Fibroblast of upper back skin (primary cell): ENCODE measurements at places on chromosomes 16 and 17.

DNA sequence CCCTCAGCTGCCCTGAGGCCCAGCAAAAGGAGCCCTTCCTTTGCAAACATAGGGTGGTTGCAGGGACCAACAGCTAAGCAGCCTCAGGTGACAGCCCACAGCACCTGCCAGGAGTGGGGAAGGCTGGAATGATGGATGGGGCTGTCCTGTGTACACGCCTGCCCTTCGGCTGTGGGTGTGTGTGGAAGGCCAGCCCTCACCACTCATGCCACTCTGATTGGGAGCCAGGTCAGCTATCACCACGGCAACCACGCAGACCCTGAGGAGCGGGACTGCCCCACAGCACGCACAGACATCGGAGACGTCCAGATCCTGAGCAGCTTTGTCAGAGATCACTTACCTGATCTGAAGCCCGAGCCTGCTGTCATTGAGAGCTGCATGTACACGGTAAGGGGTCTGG is 11.9 kb downstream of the PIPOX start:
- DNase-seq, result no peak

- DNase-seq, result no peak
Measured at GRCh38 chr17:59327981-59328290, 3.5 kb upstream of the YPEL2 start.

DNA sequence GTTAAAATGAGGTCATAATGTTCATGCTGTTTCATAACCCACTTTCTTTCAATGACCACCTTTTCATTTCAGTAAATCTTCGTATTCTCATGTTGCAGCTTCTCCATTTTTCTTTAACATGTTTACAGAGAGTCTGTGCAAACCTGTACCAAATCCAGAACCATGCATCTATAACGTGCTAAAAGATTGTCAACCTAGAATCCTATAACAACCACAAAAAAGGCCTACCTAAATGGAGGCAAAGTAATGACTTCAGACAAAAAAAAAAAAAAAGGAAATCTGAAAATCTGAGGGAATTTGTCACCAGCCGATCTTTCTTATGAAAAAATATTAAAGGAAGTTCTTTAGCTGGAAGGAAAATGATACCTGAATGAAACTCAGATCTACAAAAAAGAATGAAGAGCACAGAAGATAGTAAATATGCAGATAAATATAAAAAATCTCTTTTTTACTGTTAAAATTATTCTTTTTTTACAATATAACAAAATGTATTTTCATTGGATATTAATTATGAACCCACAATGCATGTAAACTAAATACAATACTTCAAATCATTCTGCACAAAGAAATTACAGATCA is 1.4 kb upstream of the SLFN11 start:
- no peak for DNase-seq

DNA sequence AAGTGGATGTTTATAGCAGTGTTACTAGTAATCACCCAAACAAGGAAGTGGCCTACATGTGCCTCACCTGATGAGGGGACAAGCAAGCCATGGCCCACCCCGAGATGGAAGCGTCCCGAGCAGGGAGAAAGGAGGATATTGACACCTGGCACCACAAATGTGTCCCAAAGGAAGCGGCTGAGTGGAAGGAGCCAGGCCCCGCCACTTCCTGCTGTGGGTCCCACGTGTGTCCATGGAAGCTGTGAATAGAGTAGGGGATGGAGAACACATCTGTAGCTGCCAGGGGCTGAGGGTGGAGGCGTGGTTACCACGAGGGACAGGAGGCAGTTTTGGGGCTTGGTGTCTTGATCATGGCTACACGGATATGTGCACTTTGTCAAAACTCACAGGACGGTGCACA is 49.2 kb downstream of the KCNJ12 start:
- DNase-seq, result no peak

DNA sequence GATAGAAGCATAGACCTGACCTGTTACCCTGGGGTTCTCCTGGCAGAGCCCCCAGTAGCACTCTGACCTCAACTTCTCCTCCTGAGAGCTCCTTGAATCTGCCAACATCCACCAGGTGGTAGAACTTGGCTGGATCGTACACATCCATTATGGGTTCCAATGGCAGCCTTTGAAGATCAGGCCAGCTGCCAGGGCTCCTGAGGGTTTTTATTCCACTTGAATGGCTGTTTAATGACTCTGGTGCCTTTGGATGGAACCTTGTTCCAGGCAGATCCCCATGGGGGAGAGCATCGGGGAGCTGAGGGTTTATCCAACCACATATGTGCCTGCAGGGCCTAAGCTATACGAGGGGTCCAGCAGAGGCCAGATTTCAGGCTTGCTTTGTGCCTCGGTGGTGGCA is 47.1 kb upstream of the CLEC19A start:
- DNase-seq, result no peak

GRCh38 chr16:29990034-29990433 is 5.4 kb downstream of the HIRIP3 start:
- DNase-seq, result no peak

DNA sequence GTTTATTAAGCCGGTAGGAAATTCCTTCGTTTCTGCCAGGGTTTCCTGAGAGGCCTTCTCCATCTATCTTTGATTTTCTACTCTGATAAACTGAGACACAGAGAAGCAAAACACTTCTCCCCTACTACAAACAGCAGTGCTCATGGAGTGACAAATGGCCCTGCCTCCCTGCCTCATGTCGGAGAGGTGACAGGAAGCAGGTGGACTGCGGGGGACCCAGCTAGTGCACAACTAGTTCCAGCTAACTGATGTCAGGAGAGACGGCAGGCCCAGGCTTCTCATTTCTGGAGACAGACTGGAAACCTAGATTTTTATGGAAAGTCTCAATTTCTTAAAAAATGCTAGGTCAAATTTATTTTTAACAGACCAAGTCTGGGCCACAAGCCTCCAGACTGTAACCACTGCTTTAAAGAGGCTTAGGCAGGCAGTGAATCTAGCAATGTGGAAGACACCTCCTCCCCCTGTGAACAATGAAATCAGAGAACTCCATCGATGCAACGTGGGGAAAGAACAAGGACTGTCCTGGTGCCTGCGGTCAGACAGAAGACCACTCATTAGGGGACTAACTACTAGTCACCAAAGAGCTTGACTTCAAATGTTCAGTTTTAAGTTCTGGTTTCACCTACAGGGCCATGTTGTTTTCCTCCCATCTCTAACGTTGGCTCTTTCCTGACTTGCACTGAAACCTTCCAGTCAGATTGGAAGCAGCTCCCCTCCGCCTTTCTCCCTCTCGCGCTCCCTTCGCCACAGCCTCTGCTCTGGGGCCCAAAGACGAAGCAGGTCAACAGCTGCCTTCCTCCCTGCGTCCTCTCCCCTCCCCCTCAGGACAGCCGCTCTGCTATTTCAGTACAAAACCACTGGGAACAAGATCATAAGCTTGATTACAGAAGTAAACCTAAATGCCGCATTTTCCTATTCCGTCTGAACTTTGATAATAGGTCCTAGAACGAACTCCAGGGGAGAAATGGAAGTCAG is 17.6 kb downstream of the GTF3C1 start:
- no peak for DNase-seq

DNA sequence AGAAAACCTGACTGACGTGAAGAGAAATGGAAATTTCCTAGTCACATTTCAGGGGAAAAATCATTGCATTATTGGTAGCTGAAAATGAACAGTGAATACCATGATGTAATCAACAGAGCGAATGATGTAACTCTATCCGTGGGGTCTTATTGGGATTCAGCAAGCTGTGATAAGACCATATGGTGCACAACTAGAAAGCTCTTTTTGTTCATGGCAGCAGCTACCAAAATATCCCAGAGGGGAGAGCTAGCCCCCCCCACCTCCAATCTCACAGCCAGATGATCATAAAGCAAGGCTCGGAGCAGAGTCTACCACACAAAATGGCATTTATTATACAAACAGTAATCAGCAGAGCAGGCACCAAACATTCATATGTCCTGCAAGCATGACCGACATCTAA is 22.2 kb upstream of the DNAH17 start:
- peak; percentile 67 for DNase-seq

DNA sequence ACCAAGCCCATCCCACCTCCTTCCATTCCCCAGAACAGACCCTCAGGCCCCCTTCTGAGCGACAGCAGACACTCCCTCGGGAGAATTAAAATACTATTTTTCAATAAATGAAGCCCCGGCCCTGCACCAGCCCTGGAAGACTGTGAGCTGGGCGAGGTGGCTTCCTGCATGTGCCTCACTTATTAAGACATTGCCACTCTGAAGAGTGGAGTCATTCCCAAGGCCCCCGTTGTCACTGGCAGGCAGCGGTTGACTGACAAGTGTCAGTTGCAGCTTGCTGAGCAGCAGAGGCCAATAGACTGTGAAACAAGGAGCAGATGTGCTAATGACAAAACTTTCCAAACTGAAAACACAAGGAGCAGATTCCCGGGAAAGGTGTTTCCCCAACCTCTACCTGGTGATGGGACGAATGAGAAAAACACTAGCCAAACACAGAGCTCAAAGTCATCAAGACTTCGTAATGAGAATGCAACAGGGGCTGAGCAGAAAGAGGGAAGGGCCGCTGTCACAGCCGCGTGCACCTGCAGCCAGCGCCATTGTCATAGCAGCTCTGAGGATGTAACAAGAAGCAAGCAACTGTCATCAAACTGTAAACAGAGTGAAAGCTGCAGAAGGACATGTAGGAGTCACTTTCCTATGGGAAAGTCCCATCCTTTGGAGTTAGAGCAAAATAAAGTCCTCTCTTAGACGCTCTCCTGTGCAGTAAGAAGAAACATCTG is 232.1 kb downstream of the C16orf78 start:
- no peak for DNase-seq

- DNase-seq, result no peak
Measured at GRCh38 chr17:4436846-4437245, 3.1 kb downstream of the SPNS3 start.

GRCh38 chr17:32102646-32103186 is 39.6 kb upstream of the RHOT1 start:
- peak; percentile 38 for DNase-seq

GRCh38 chr17:65576939-65577338 is 15.5 kb upstream of the AXIN2 start:
- no peak for DNase-seq

DNA sequence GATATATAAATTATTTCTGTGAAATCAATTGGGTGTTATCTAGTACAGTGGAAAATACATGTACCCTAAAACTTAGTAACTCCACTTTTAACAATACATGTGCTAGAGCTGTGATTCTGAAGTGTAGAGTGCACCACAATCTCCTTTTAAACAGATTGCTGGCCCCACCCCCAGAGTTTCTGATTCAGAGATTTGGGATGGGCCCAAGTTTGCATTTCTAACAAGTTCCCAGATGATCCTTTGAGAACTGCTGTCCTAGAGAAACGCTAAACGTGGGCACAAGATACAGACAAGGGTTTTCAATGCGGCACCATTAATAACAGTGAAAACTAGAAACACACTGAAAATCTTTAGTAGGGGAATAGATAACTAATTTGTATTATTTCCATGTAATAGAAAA is 49.2 kb downstream of the NXPH3 start:
- peak; percentile 50 for DNase-seq

GRCh38 chr16:8173111-8173644 is 417.1 kb downstream of the TMEM114 start:
- peak; percentile 48 for DNase-seq

GRCh38 chr17:47959825-47960655 is 2.4 kb upstream of the PRR15L start:
- no peak for DNase-seq

DNA sequence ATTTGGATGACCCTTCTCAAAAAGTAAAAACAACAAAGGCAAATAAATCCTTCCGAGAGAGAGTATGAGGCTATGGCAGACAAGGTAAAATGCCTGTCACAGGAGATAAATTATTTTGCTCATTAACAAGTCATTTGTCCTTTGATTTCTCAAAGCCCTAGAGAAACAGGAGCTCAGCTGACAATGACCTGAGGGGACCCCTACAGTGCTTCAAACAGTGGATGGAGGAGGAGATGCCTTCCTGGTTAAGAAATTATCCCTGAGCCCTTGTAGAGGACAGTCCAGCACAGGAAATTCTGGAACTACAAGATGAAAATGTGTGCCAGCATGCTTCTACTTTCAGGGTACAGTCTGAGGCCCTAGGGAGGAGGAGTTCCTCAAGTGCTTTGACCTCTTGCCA is 24.0 kb upstream of the RHBDL3 start:
- DNase-seq, result no peak

GRCh38 chr16:27112093-27112811 is 45.5 kb downstream of the C16orf82 start:
- no peak for DNase-seq

- peak; percentile 62 for DNase-seq
Measured at GRCh38 chr16:64615630-64616280, 506.1 kb downstream of the CDH11 start.

GRCh38 chr17:19331134-19331533 is 31.4 kb downstream of the B9D1 start:
- DNase-seq, result peak; percentile 83

GRCh38 chr17:82947051-82947991 is 107.5 kb upstream of the ZNF750 start:
- DNase-seq, result no peak

GRCh38 chr16:19636436-19637267 is 81.1 kb downstream of the VPS35L start:
- no peak for DNase-seq

GRCh38 chr17:50292465-50292864 is 18.2 kb downstream of the TMEM92 start:
- no peak for DNase-seq

GRCh38 chr17:80746262-80746935 is 201.8 kb downstream of the RPTOR start:
- DNase-seq, result no peak

DNA sequence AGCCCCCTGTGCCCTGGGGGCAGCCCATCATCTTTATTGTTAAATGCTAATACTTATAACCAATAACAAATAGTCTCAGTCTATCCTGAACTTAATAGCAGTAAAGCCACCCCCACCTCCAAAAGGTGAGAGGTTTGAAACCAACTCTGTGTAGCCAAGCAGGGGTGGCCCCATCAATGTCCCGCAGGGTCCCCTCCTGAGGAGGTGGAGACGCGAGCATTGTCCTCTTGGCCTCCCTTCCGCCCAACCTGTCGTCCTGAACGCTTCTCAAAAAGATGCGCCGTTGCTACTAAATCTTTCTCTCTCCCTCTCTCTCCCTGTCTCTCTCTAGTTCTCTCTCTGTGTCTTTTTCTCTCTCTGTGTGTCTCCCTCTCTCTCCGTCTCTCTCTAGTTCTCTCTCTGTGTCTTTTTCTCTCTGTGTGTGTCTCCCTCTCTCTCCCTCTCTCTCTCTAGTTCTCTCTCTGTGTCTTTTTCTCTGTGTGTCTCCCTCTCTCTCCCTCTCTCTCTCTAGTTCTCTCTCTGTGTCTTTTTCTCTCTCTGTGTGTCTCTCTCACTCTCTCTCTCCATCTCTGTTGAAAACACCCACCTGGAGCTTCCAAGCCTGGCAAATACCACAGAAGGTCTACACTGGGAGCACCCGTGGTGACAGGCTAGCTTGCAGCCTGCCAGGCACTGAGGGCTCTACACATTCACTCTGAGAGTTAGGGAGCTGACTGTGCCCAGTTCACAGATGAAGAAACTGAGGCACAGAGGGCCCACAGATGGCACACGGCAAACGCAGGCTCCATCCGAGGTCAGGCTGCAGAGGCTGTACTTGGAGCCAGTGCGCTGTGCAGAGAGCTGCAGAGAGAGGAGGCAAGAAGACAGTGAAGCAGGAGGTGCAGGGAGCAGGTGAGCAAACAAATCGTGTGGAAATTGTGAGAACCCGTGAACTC is 185.9 kb downstream of the C16orf95 start:
- DNase-seq, result no peak

- DNase-seq, result no peak
Measured at GRCh38 chr16:26196802-26197201, 505.0 kb downstream of the HS3ST4 start.

GRCh38 chr17:57920916-57921703 is 34.1 kb downstream of the CUEDC1 start:
- peak; percentile 71 for DNase-seq
